ENCODE measurements at places on chromosomes 2 and 18.

- no peak for DNase-seq
Measured at GRCh38 chr2:133682347-133682746, 114.1 kb upstream of the NCKAP5 start.

DNA sequence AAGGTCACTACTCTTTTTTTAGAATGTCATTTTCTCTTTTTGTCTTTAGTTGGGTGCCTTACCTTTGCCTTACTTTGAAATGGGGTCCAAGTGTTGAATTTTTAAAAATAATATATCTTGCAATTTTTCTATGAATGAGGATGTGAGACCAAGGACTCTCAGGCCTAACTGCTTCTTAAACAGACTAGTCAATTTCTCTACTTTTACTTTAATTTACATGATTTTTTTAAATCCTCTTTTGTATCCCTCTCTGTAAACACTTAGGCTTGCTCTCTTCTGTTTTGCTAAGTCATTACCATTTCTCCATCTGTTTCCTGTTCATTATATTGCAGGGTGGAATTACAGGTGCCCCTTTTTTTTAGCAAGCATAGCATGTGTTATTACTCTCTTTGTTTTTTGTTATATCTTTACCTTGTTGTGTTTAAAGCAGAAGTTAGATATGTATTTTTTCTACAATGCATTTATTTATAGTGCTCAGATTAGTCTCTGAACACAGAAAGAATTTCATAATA, 261.8 kb downstream of the SPAG16 start:
- no peak for DNase-seq

GRCh38 chr18:3440341-3440740, 9.6 kb upstream of the TGIF1 start:
- no peak for DNase-seq

DNA sequence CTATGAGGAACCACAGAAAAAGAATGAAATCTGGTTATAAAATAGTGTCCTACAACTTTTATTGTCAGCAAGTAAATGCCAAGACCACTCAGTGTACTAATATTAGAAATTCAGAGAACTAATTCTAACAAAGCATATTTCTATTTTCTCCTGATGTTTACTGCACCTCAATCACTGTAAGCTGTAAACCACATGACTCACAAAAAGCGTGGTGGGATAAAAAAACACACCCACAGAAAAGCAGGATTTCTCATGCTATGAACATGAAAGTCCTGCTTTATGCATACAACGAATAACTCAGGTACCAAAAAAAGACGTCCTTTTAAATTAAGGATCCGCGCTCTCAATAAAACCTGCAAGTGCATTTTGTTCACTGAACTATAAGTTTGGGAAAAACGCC, 797 bp downstream of the TXNL4A start:
- no peak for DNase-seq

- DNase-seq, result no peak
Measured at GRCh38 chr2:231616296-231616695, 23.6 kb downstream of the TEX44 start.

Measured in MM.1S (cell line).